ENCODE measurements at places on chromosomes 11 and 22. TPM values are rescaled to one million over a fixed set of nuclear protein-coding genes. Genes with fewer than 3 reads are reported as not detected.
A peak's percentile ranks its signal among the peaks of the same experiment; 100 is the strongest.

Gene CARD18
- total RNA-seq, result not detected

GRCh38 chr11:11476499-11476898 lies 123.4 kb upstream of the CSNK2A3 start:
- H3K27ac ChIP-seq, result no peak overlapping the region
- DNase-seq, result no peak
- H3K27me3 ChIP-seq, result no peaks in the 10 kb centered on the region
- H3K4me3 ChIP-seq, result no peak overlapping the region

GRCh38 chr11:62671236-62671607 lies 251 bp upstream of the UQCC3 start:
- peak overlapping the region; percentile 98 for H3K27ac ChIP-seq
- peaks cover 34% of the 10 kb centered on the region for H3K36me3 ChIP-seq
- no peaks in the 10 kb centered on the region for H3K27me3 ChIP-seq
- peak overlapping the region; percentile 98 for H3K4me3 ChIP-seq
- H3K4me1 ChIP-seq, result peaks cover 29% of the 10 kb centered on the region

DNA sequence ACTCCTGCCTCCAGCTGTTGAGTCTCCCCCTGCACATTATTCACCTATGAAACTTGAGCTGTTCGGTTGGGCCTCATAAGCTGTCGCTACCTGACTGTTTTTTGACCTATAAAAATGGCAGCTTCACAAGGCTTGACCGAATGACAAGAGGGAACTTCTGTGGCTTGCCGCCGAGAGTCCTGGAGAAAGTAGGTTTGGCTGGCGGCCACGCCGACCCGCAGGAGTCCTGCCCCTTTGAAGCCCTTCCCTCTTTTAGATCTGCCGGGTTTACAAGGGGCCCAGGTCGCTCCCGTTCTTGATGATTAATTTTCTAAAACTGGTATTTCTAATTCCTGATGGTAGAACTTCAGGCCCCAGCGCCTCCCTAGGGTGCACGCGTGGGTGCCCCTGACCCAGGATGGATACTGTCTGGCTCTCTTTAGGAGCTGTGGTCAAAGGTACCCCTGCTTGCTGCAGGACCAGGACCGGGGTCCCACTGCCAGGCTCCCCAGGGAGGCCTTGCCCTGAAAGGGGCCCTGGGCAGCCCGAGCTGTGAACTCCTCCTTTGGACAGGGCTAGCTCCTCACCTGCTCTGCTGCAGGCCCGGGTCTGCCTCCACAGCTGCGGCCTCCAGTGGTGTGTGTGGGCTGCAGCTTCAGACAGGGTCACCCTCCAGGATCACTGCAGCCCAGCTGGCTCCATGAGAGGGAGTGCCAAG lies 171.8 kb downstream of the CTTN start:
- H3K4me3 ChIP-seq, result no peak overlapping the region
- H3K4me1 ChIP-seq, result peaks cover 20% of the 10 kb centered on the region

GRCh38 chr11:57491371-57492061 lies 24.0 kb downstream of the SLC43A1 start:
- peaks cover 29% of the 10 kb centered on the region for H3K36me3 ChIP-seq
- peak overlapping the region; percentile 53 for H3K27ac ChIP-seq
- H3K4me3 ChIP-seq, result no peak overlapping the region
- no peaks in the 10 kb centered on the region for H3K27me3 ChIP-seq
- peaks cover 12% of the 10 kb centered on the region for H3K4me1 ChIP-seq

DNA sequence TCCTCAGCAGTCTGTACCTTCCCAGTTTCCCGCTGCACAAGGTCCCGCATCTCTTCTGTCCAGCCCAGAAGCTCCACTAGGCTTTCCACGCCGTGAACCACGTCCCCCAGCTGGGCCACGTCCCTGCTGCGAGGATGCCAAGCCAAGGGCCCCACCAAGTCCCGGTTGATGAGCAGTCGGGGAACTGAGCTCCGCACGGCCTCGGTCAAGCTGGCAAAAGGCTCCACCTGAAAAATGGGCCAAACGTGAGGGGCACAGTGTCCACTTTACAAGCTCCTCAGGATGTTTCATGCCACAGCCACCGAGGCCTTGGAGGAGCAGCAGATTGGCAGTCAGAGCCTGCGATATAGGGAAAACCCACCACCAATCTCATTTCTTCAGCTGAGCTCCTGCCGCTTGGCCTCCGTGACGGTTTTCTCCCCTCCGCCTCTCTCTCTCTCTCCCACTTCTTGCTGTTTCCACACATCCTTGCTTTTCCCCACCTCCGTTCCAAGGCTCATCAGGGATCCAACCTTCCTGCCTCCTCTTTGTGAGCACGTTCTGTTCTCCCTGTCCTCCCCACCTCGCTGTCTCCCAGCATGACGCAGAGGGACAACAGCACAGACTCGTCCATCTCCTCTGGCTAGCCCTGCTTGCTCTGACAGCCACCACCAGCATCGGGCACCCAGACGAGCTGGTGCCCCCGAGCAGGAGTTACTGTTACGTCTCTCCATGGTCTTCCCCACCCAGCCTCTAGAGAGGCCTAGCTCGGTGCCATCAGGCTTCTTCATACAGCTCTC lies 11.5 kb downstream of the RIC8A start:
- H3K4me3 ChIP-seq, result no peak overlapping the region
- no peaks in the 10 kb centered on the region for H3K27me3 ChIP-seq
- no peaks in the 10 kb centered on the region for H3K4me1 ChIP-seq
- peaks cover 15% of the 10 kb centered on the region for H3K36me3 ChIP-seq

Measured in WTC11 (cell line).